ENCODE measurements at places on chromosomes 6 and 20.

DNA sequence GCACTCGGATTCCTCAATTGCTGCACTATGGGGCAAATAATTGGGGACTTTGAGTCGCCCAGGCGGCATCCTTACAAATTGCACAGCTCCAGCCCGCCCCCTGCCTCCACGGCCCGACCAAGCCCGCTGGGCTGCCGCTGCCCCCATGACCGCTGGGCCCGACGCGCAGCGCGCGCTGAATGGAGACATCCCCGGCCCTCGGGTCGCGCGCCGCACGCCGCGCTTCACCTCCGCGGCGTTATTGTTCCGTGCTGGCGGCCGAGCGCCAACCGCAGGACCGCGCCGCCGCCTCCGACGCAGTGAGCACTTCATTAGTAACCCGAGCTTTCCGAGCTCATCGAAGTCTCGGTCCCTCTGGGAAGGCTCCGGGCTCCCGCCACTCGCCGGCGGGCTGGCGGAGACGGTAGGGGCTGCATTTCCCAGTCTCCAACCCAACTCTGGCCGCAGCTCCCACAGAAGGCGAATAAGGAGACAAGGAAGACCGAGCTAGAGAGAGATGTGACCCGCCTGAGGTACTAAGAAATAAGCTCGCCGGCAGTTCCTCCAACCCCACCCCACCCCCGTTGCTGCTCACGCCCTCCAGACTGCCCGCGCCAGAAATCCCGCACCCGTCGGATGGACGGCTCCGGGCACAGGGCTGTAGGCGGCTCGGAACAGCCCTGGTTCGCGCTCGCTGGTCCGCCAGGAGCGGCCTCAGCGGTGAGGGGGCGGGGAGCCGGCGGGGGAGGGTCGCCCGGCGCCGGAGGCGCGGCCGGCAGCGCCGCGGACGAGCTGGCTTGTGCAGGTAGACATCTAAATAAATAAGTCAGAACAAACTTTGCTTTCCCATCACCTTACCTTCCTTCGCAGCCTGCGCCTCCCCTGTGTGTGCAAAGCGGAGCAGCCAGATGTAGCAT lies 703 bp downstream of the EPHA7 start:
- peak; percentile 83 for DNase-seq

- DNase-seq, result no peak
Observed at GRCh38 chr6:52560462-52560861, 16.4 kb downstream of the TRAM2 start.

GRCh38 chr6:50990750-50991446 lies 172.2 kb downstream of the TFAP2B start:
- no peak for DNase-seq

DNA sequence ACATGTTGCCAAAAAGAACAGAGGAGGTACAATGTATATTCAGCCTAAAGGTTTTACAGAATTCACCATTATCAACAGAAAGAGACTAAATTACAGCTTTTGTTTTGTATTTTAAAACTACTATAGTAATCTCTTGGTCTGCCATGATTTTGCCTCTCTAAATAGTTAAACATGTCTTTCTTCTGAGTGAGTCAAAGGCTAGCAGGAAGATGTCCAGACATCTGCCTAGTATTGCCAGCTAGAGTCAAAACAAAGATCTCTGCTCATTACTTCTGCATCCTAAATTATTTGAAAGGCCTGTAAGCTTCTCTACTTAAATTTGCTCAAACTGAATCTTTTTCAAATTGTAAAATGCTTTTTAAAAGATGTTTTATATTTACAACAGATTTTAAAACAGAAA lies 8.8 kb downstream of the ASF1A start:
- no peak for DNase-seq

- DNase-seq, result no peak
Observed at GRCh38 chr6:105449756-105450390, 47.0 kb upstream of the PREP start.

- DNase-seq, result no peak
Observed at GRCh38 chr6:43846556-43846955, 76.5 kb downstream of the VEGFA start.

DNA sequence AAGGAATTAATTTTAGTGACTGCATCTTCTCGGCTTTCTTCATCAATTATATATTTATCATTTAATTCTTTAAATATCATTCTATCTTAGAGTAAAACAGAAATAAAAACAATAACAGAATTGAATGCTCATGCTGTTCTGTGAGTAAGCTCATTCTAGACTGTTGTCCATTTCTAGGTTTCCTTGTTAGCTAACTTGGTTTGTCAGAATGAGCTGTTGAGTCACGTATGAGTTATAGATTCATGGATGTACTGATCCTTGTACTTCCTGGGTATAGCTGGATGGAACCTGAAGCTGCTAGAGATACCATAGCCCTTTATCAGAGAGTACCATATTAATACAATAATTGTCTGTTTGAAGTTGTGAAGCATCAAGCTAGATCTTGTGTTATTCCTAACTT lies 515.3 kb downstream of the TENT5A start:
- no peak for DNase-seq

DNA sequence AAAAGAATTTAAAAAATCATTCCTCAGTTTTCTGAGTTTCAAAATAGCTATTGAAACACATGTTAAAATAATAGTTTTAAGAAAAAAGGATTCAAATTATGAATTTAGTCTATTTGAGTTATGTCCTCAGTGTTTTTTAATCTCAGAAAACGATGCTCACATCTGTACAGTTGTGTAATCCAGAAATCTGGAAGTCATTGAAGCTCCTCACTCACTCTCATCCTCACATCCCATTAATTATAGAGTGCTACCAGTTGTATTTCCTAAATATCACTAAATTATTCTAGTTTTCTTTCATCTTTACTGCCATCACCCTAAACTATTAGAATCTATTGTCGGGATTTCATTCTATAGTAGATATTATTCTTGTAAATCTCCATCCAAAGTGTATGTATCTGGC lies 234.7 kb upstream of the RIMS1 start:
- DNase-seq, result no peak

- no peak for DNase-seq
Observed at GRCh38 chr20:52469128-52469527, 277.5 kb upstream of the ZFP64 start.

DNA sequence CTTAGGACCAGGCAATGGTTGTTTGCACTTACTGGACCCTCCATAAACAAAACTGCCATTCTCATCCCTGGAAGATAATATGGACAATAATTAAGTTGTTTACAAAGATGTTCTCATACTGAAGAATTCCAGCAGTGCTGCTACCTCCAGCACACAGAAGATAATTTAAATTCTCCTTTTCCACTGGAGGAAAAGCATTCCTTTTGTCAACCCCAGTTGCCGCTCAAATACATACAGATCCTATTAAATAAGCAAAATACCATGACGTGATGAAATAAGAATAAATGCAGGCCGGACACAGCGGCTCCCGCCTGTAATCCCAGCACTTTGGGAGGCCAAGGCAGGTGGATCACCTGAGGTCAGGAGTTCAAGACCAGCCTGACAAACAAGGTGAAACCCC lies 54.5 kb upstream of the IPCEF1 start:
- DNase-seq, result no peak

DNA sequence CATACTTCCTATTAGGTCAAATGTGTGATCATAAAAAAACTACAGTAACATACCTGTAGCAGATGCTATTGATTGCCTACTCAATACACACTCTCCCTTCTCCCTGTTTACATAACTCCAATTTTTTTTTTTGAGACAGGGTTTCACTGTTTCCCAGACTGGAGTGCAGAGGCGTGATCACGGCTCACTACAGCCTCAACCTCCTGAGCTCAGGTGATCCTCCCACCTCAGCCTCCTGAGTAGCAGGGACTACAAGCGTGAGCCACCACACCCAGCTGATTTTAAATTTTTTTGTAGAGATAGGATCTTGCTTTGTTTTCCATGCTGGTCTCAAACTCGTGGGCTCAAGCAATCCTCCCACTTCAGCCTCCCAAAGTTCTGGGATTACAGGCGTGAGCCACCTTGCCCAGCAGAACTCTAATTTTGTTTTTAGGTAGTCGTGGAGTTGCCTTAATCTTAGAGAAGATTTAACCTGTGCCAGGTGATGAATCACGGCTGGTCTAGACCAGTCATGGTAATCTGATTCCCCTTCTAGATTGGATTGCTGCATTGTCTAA lies 14.0 kb upstream of the KIF3B start:
- DNase-seq, result no peak

DNA sequence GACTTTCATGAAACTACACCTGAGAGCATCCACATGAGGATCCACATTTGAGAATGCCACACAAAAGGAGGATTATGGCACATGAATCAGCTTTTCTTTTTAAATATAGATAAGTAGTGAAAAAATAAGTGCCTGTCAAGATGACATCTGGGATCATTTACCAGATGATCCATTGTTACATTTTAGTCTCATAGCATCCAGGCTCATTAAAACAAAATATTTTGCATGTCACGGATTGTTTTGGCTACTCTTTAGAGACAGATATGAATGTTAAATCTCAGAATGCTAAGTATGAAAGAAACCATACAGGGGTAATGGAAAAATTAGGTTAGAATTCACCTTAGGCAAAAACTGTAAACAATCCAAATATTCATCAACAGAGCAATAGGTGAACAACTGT lies 66.7 kb downstream of the MYO6 start:
- no peak for DNase-seq

- peak; percentile 23 for DNase-seq
Observed at GRCh38 chr6:33949877-33950435, 146.2 kb upstream of the MLN start.

GRCh38 chr6:111774346-111774703 lies 98.9 kb downstream of the FYN start:
- no peak for DNase-seq

GRCh38 chr20:60210779-60211617 lies 252.8 kb downstream of the CDH26 start:
- DNase-seq, result peak; percentile 78

DNA sequence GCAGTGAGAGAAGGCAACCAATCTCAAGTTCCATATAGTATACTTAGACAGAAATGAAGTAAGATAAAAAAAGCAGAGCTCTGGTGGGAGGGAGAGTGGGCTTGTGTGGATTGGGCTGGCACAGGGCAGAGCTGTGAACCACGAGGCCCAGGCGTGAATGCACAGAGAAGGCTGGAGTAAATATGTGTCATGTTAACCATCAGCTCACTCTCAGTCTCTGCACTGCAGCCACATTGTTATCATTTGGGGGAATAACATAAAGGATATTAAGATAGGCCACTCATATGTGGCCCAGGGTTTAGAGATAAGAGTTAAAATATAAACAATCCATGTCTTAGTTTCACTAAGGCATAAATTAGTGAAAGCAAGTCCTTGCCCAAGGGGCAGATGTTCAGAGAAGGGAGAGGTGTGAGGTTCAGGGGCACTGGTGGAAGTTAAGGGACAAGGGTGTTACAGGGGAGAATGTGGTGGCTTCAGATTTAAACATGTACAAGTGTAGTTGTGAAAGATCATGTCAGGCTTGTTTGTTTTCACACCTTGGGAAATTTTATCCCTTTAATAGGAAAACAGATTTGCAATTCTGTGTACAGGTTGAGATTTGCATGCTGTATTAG lies 14.4 kb downstream of the GMPR start:
- DNase-seq, result no peak

DNA sequence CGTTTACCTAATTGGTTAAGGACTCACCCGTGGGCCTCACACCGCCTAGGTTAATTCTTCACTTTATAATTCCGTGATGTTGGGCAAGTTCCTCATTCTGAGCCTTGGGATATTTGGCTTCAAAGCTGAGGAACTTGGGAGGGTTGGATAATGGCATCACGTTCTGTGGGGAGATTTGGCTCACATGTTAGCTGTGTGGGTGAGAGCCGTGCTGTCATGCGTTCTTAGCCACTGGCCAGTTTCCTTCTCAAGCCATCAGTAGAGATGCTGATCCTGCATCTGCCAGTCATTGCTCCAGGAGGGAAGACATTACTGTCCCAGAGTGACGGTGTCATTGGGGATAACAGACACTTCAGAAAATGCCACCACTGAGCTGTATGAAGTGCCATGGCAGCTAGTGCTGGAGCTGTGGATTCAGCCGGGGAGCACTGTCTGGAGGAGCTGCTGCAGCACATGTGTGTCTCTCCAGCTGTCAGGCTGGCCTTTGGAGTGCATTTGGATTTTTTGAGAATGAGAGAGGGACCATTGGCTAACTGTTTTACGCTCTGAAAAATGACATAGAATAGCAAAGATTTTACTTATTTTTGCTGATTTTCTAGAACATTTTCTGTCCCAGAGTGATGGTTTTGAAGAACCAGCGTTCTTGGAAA lies 16.5 kb downstream of the IGF2R start:
- DNase-seq, result peak; percentile 48

- no peak for DNase-seq
Observed at GRCh38 chr20:34794006-34794585, 31.4 kb downstream of the NCOA6 start.

- DNase-seq, result no peak
Observed at GRCh38 chr20:3398681-3399252, 8.7 kb downstream of the DNAAF9 start.

DNA sequence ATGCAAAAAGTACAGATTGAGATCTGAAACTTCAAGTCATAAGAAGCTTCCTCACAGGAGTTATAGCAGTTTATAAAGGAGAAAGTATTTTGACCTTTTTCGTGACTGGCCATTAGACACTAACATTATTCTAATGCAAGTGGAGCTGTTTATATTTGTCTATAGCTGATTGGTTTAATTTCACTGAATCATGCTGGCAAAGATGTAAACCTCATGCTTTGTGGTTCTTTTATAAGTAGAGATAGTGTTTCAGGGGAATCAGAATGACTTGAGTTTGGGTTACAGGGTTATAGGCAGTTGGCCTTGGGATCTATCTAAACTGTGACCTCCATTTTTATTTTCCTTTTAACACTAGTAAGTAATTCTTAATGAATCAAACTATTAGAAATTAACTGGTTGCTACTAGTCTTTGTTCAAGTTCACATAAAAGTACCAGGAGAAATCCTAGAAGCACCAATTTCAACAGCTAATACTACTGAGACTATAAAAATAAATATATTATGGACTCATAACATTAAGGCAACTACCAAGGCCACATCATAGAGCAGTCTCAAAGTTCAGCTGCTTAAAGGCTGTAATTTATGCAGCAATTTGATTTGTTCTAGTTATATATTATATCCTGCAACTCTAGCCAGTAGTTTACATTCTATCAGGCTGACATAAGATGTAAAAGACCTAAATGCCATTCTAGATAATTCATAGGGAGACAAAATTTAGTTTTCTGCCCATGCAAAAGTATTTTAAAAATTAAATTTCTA lies 94.0 kb downstream of the RNGTT start:
- no peak for DNase-seq

DNA sequence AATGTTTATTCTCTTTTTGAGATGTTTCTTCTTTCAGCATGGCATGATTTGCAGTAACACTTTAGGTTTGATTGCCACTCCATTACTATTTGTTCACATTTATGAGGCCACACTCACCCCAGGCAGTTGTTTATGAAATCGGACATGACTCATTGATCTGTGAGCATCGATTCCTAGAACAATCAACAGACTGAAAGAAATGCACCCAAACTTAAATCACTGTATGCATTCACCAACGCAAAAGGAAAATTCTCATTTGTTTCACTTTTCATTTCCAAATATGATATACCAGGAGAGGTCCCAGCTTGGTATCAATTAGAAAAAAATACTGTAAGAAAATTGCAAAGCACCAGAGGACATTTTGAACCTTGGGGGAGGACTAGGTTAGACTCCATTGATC lies 5.4 kb upstream of the GJA10 start:
- no peak for DNase-seq

GRCh38 chr6:84428300-84428907 lies 201.0 kb upstream of the CEP162 start:
- DNase-seq, result peak; percentile 72
